ENCODE measurements at places on chromosomes 1 and 21.

- DNase-seq, result no peak
Observed at GRCh38 chr1:145947551-145947950, 10.3 kb downstream of the LIX1L start.

- no peak for DNase-seq
Observed at GRCh38 chr1:56715156-56715555, 70.0 kb downstream of the PRKAA2 start.

GRCh38 chr1:6635910-6636760 lies 11.5 kb downstream of the THAP3 start:
- no peak for DNase-seq

DNA sequence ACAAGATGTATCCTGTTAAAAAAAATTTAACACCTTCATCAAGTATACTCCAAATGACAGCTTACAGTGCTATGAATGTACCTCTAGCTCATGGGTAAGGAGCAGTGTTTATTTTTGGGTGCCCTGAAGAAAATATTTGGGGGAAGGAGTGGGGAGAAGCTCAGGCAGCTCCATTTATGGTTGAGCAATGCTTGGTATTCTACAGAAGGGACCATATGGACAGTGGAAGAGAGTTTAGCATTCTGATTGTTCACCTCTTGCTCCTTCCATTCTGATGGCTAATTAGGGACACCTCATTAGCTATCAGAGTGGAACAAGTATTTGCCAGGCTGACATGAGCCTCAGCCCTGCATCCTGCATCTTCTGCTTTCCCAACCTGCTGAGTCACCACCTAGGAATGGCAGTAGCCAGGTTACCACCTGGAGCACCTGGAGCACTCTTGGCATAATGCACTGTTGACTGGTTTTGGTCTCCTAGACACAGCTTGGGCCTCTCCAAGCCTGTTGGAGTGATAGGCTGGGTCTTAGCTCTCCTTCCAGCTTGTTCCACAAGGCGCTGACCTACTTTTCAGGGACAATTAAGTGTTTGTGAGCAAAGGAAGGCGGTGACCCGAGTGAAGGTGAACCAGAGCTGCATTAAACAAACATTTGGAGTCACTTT lies 62.0 kb upstream of the MACF1 start:
- DNase-seq, result no peak

GRCh38 chr1:33050221-33051076 lies 13.8 kb upstream of the AK2 start:
- peak; percentile 77 for DNase-seq

- no peak for DNase-seq
Observed at GRCh38 chr21:35976481-35976880, 83.8 kb downstream of the SETD4 start.
